Fibroblast of skin of right biceps (primary cell): ENCODE measurements at places on chromosomes 2 and 18.

GRCh38 chr18:77105680-77106079 lies 26.9 kb downstream of the MBP start:
- no peak for DNase-seq

DNA sequence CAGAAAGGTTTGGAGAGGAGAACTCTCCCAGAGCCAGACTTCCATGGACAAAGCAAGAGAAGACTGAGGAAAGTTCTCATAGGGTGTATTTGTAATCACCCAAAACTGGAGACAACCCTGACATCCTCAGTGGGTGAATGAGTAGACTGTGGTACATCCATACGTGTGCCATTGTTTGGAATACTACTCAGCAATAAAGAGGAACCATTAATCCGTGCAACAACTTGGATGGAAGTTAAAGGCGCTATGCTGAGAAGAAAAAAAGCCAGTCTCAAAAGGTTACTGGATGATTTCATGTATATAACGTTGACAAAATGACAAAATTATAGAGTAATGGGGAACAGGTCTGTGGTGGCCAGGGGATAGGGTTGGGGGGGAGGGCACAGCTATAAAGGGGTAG lies 24.1 kb upstream of the TMEM214 start:
- no peak for DNase-seq

DNA sequence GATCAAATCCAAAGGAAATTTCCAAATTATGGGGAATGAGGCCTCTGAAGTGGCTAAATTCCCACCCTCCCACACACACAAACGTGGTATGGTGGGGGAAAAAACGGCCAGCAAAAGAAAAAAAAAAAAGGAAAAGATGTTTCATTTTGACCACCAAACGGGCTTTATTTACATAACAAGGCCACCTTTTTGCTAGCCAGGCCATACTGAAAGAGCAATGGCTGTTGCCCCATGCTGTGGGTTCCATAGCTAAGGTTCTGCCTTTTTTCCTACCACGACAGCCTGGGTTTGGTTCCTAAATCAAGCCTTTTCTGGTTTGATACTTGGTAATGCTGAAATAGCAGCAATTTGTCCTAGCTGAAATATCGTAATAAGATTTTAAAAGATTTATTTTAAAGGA lies 14.0 kb upstream of the IL1B start:
- no peak for DNase-seq

GRCh38 chr2:168731616-168732015 lies 70.8 kb upstream of the NOSTRIN start:
- peak; percentile 28 for DNase-seq

DNA sequence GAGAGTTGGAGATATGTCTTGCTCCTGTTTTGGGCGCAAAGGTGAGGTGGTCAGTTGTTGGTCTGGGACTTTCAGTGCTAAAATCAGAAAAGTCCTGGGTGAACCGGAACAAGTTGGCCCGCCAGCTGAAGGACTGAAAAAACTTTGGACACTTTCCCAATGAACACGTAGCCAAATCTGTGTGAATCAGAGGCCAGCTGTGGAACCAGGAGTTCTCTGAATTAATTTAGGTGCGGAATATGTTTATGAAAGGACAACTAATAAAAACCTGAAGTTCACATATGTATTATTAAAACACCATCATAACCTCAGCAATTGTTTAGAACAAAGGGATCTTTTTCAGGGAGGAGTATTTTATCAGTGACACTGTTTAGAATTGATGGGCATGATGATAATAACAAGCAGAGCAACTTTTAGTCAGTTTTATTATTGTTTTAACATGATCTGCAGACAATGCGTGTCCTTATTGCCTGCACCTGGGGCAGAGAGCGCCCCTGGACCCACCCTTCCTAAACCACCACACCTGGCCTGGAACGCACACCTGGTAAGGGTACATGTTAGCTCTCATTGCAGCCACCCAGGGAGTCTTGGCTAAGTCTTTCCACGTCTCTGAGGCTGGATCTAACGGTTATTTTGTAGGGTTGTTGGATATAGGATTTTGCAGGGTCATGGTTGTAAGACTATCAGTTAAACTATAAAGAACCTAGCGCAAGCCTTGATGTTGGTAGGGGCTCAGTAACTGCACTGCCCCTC lies 9.9 kb upstream of the ODC1 start:
- peak; percentile 13 for DNase-seq

GRCh38 chr2:144452169-144452988 lies 67.5 kb downstream of the ZEB2 start:
- DNase-seq: peak; percentile 68
